ENCODE measurements at places on chromosomes 5 and 9. TPM values are rescaled to one million over a fixed set of nuclear protein-coding genes. Genes with fewer than 3 reads are reported as not detected.

Gene SPINK7
- not detected for total RNA-seq

DNA sequence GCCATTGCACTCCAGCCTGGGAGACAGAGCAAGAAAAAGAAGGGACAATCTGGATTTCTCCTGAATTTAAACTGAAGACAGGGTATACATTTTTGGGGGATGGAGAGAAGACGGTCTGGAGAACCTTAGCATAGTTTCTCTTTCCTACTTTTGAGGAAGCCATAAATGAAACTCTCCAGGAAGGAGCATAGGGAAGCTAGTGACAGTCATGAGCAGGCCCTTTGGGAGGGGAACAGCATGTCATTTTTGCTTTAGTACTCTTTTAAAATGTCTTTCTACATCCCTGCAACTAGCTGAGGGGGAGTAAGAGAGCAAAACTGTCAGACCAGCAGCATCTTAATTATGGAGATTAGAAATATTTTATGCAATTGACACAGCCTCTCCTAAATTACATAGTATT is 8.2 kb upstream of the SLC44A1 start:
- no peak for DNase-seq

Gene SEMA4D
- 59.8 TPM for total RNA-seq

- DNase-seq = no peak
Measured at GRCh38 chr9:81902626-81903025, 25.6 kb upstream of the SPATA31D4 start.

- no peak for DNase-seq
Measured at GRCh38 chr9:132184124-132184523, 22.3 kb downstream of the NTNG2 start.

Gene CDC25C
- total RNA-seq = 0.81 TPM

Gene PCDHGA9
- 9.6 TPM for total RNA-seq

Gene CRAT
- total RNA-seq = 68.2 TPM

DNA sequence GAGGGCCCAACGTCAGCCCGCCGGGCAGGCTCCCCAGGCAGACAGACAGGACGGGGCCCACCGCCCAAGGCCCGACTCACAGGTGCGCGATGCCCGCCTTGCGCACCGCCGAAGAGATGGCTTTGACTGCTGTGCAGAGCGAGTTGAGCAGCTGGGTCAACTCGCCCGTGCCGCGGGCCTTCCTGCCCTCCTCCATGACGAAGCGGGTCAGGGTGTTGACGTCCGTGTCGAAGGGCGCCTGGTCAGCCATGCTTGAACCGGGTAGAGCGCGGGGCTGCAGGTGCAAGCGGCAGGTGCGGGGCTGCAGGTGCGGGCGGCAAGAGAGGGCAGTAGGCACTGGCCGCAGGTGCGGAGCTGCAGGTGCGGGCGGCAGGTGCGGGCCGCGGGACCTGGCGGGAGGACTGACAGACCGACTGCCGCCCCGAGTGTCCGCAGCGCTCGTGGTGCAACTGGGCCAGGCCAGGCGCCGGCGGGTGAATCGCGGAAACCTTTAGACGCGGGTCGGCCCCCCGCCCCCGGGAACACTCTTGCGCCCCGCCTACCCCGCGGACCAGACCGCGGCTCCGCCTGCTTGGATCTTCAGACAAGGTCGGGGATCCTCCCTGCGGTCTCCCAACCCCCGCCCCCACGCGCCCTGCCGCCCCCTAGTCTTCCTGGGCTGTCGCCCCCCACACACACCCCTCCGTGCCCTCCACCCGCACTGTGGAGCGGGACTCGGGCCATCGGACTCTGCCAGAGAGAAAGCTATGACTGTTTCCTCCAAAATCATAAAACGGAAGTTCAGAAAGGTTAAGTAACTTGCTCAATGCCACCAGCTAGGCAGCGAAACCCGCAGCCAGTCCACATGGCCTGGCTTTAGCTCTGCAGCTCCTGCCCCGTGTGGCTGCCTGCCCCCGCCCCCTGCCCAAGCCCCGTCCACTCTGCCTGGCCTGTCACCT is at the start of gene FBP1:
TSS of gene FBP1 (minus strand) at position 458 of the 938 bp plus-strand sequence. CDS start at position 250, 208 bp downstream.
- DNase-seq = peak; percentile 81

Gene TXNDC8
- total RNA-seq = not detected

DNA sequence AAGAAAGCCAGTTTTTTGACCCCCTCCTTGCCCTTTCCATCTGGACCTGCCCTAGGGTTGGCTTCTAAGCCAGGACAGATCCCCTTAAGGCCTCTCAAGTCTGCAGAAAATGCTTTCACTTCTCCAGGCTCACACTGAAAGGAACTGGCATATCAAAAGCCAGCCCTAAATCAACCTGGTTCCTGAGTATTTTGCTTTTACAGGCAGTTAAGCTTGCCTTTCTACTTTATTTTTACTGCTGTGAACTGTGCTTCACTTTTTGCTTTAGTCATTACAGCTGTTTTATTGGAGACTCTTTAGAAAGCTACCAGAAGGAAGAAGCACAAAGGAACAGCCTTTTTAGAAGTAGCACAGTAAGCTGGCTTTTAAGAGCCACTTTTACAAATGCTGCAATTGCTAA is 5.0 kb downstream of the TARS1 start:
- DNase-seq = no peak

Gene FBXW11
- 63.2 TPM for total RNA-seq

DNA sequence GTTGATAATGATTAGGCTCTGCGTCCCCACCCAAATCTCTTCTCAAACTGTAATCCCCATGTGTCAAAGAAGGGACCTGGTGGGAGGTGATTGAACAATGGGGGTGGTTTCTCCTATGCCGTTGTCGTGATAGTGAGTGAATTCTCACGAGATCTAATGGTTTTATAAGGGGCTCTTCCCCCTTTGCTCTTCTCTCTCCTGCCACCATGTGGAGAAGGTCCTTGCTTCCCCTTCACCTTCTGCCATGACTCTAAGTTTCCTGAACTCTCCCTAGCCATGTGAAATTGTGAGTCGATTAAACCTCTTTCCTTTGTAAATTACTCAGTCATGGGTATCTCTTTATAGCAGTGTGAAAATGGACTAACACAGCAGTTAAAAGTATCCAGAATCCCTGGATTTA is 715.2 kb upstream of the DMAC1 start:
- no peak for DNase-seq

- DNase-seq = no peak
Measured at GRCh38 chr5:38453506-38453905, 102.9 kb downstream of the LIFR start.

Gene TMEM232
- total RNA-seq = 2.0 TPM

DNA sequence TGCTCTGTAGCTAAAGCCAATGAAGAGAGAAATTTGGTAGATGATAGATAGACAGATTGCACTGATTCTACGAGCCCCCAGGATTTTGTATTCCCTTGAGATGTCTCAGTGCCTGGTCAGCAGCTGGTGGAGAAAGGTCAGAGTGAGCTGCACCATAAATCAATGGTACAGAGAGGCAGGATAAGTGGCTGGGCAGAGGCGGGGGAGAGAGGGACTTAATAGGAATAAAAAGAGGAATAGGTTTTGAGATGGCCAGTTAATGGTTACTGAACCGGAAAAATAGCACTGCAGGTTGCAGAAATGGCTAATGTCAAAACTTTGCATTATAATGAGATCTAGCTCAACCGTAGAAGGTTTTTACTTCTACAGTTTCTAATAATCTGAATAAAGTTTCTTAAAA is 47.9 kb upstream of the SLC12A2 start:
- DNase-seq = no peak

- DNase-seq = no peak
Measured at GRCh38 chr9:132069046-132069898, 10.4 kb downstream of the MED27 start.

Gene FBXO10
- 7.5 TPM for total RNA-seq

- no peak for DNase-seq
Measured at GRCh38 chr5:73672132-73672531, 46.1 kb downstream of the ARHGEF28 start.

- no peak for DNase-seq
Measured at GRCh38 chr5:143031781-143032580, 261.8 kb downstream of the ARHGAP26 start.

Gene CLIC3
- total RNA-seq = 9.7 TPM

Gene CCNG1
- total RNA-seq = 73.4 TPM

DNA sequence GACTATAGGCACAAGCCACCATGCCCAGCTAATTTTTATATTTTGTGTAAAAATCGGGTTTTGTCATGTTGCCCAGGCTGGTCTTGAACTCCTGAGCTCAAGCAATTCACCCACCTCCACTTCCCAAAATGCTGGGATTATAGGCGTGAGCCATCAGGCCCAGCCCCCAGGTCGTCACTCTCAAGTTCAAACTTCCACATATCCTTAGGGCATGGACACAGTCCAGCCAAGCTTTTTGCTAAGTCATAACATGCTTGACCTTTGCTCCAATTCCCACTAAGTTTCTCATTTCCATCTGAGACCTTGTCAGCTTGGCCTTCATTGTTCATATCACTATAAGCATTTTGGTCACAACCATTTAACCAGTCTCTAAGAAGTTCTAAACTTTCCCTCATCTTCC is 43.9 kb upstream of the ARAP3 start:
- no peak for DNase-seq

DNA sequence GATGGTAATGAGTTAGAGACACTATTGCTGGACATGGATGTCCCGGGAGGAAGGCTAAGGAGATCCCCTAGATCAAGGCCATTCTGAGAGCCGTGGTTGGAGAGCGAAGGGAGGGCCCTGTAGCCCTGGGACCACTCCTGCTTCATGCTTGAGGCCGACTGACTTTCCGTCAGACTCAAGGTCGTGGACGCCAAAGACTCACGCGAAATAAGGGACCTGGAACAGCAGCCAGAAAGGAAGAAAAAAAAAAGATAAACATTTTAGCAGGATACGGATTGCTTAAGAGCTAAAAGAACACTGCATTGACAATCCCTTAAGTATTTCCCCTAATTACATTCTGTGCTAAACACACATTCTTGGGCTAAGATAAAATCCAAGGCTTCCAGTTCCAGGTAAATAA is 181.2 kb downstream of the GLIS3 start:
- peak; percentile 27 for DNase-seq

- no peak for DNase-seq
Measured at GRCh38 chr5:89083791-89084190, 200.8 kb upstream of the MEF2C start.

DNA sequence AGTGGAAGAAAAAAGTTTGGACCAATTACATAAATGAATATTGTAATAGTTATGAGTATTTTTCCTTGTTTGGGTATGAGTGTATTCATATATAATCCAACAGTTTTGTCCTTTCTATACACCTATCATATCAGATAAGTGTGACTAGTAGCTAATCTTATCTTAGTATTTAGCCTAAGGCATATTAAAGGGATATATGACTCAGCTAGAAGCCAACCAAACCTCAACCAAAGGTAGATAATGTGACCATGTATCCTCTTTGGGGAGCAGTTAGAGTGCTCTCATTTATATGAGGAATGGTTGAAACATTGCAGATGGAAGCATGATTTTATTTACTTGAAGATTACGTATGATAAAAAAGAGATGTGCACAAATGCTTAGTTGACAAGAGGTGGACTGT is 370.0 kb upstream of the CTNND2 start:
- no peak for DNase-seq

Gene CMBL
- 12.4 TPM for total RNA-seq

DNA sequence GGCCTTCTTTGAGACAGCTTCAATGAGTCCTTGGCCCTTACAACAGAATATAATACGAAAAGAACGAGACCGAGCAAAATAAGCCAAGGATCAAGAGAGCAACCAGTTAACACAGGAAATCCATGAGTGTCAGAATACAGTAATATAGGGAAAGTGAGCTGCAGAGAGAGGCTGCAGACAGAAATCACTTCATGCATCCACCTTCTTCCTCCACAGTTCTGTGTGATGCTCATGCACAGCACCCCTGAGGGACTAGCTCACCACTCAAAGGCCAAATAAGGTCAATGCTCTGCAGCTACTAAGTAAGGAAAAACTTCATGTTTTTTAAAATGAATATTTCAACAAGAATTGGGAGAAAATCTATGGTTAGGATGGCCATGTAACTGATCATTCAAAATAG is 257.1 kb downstream of the MCTP1 start:
- no peak for DNase-seq

DNA sequence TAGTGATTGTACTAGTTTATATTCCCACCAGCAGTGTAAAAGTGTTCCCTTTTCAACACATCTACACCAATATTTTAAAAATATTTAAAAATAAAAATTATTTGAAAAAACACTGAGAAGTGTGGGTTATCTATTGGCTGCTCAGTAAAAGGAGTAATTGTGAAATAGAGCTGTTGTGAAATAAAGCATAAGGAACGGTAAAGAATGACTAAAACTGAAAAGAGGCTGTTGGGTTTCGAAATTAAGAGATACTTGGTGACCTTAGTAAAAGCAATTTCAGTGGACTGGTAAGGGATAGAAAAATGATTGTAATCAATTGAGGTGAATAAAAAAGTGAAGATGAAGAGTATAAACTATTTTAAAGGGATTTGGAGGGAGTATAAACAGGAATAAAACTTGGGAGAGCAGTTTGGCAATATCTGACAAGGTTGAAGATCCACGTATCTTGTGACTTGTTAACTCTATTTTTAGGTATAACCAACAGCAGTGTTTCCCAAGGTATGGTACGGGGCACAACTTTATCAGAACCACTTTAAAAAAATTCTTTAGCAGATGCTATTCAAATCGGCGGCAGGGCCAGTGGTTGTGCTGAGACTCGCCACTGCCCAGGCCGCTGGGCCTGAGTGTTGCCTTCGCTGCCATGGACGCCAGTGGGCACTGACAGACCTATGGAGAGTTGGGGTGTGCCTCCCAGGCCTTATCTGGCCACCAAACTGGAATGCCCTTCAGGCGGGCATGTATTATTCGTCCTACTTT is 63.3 kb downstream of the TMEM38B start:
- no peak for DNase-seq

Gene ABL1
- 35.9 TPM for total RNA-seq

Gene SPATA9
- total RNA-seq = not detected

DNA sequence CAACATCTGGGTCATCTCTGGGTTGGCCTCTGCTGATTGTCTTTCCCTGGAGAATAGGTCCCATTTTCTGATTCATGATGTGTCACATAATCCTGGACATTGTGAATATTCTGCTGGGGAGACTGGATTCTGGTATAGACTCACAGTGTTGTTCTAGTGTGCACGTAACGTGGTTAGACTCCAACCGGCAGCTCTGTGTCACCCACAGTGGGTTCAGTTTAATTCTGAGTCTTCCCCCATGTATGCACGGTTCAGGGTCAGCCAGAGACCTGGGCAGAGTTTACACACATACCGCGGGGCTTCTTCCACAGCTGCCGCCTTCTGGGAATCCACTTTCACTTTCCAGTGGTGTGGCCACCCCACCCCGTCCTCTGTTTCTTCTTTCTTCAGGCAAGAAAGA is 38.0 kb upstream of the LRRC14B start:
- DNase-seq = no peak
